ENCODE measurements at places on chromosomes 7 and 10.

DNA sequence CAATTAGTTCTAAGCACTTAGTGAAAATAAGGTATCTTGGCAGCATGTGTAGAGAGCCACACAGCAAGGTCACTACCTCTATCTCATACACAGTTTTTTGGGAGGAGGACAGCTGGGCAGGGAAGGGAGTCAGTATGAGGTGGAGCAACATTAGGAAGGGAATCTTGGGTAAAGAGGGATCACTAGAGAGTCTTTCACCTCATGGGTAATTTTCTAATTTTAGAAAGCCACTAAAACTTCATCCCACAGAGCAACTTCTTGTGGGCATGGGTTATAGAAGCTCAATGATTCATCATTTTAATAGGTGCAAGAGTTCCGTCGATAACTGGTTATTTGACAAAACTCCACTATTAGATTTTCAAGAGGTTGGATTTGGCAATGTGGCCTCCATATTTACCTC is 2.5 kb downstream of the NRAP start:
- DNase-seq: no peak

GRCh38 chr10:29946953-29947700 is 112.3 kb downstream of the JCAD start:
- no peak for DNase-seq

GRCh38 chr10:42963312-42963711 is 113.6 kb upstream of the RET start:
- no peak for DNase-seq

- DNase-seq: no peak
Observed at GRCh38 chr10:88256886-88257285, 326.2 kb downstream of the RNLS start.

GRCh38 chr7:5436003-5436678 is 12.5 kb upstream of the TNRC18 start:
- no peak for DNase-seq

DNA sequence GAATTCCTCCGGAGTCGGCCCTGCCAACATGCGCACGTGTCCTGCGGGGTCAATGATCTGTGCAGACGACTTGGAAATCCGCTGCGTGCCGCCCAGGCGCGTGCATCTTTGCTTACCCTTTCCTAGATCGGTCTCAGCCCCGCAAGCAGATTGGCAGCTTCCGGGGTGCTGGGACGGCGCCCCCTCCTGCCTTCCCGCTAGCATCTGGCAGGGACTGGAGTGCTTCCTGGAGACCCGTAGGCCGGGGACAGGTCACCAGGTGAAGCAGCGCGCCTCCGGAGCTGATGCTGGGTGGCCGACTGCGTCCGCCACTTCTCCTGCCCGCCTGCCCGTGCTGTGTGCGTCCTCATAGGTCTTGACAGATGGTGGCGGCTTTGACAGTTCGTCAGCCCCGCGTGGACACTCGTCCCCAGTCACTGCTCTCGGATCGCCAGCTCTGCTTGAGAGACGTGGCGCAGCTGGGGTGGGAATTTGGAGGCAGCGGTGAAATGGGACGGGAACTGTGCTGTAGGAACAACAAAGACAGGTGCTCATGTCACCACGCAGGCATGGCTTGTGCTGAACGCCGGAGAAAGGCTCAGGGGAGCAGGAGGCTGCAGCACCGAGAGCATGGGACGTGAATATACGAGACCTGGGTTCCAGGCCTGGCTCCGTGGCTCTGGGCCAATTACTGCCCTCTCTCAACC is 21.9 kb upstream of the KCNK18 start:
- no peak for DNase-seq

GRCh38 chr10:122707535-122707934 is 7.9 kb upstream of the C10orf120 start:
- DNase-seq: no peak
